ENCODE measurements at places on chromosomes 1 and 21.
A peak's percentile ranks its signal among the peaks of the same experiment; 100 is the strongest.

DNA sequence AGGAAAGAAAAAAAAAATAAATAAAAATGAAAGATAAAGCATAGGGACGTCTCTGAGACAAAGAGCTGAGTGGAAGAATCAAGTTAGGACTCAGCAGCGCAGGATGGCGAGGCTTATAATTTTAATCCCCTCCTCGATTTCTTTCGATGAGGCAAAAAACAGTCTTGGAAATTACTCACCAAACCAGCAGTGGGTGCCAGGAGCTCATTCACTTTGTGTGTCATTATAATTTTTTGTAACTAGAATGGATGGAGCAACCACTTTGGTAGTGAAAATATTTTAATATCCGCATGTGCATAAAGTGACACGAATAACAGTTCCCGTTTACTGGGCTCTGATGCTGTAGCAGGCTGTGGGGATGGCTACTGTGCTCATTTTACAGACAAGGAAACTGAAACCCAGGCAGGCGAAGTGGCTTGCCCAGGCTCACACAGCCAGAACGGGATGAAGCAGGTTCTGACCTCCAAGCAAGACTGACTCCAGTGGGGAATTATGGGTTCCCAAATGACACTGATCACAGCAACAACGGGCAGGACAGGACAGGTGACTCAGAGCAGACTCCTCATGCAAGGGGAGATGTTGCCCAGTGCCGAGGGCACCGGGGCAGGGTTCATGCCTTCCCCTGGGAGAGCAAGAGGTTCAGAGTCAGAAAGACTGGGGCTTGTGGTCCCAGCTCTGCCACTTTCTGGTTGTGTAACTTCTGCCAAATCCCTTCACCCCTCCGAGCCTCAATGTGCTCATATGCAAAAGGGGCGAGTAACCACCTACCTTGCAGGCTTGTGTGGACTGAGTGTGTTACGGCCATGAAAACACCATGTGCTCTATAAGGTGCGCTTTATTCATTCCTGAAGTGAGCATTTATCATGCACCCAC, 63.6 kb downstream of the RUNX3 start:
- no peak for DNase-seq

DNA sequence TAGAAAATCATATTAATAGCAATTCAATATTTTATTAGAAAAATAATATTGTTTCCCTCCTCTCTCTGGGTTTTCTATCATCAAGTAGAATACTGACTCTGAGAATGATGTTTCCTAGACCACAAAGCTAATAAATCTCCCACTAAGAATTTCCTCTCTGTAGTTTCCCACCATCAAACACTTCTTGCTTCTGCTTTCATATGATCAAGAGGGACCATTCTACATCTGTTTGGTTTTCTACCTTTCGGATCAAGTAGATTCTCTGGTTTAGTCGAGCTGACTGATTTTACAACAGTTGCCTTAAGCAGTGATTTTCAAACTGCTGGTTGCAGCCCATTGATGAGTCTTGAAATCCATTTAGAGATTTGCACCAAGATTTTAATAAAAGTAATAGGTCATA, 240.2 kb upstream of the PTBP2 start:
- DNase-seq, result no peak

DNA sequence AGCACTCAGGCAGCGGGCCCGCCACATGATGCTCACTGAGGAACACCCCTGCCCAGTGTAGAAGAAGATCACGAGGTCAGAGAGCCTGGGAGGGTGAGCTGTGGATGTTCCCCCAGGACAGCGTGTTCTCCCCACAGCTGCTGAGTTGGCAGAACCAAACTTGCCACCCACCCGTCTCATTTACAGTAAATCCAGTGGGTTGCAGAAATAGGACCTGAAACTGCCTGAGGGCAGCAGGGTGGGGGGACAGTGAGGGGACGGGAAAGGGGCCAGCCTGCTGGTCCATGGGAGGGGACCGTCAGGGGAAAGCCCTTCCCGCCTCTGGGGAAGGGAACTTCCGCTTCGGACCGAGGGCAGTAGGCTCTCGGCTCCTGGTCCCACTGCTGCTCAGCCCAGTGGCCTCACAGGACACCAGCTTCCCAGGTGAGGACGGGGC, at the start of gene C1QB:
Gene C1QB (plus strand): TSS at position 356 of the 436 bp plus-strand sequence. CDS start 6,227 bp downstream, outside the sequence.
- DNase-seq, result no peak

- no peak for DNase-seq
Observed at GRCh38 chr1:119656410-119656955, 8.4 kb upstream of the ZNF697 start.

GRCh38 chr21:39518055-39518846, 66.5 kb downstream of the SH3BGR start:
- DNase-seq, result peak; percentile 31

GRCh38 chr1:208047476-208047934, 136.6 kb upstream of the CD34 start:
- peak; percentile 61 for DNase-seq

GRCh38 chr1:27598902-27599528, 4.9 kb downstream of the AHDC1 start:
- DNase-seq, result peak; percentile 87

DNA sequence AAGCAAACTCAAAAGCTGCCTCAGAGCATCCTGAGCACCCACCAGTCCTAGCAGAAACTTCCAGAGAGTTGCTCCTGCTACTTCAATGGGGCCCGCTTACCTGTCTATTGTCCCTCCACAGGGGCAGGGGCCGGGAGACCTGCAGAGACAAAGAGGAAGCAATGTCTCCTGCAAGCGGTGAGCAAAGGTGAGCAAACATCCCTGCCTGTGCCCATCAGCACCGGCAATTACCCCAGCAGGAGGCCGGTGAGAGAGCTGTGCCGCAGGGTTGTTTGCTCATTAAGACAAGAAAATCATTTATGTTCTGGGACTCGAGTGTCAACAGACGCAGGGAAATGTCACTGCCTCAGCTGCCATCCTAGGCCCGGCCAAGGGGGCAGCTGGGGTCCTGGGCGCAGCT, 53.8 kb upstream of the TARDBP start:
- DNase-seq, result no peak

GRCh38 chr1:189212606-189213005, 1265.1 kb downstream of the BRINP3 start:
- no peak for DNase-seq

DNA sequence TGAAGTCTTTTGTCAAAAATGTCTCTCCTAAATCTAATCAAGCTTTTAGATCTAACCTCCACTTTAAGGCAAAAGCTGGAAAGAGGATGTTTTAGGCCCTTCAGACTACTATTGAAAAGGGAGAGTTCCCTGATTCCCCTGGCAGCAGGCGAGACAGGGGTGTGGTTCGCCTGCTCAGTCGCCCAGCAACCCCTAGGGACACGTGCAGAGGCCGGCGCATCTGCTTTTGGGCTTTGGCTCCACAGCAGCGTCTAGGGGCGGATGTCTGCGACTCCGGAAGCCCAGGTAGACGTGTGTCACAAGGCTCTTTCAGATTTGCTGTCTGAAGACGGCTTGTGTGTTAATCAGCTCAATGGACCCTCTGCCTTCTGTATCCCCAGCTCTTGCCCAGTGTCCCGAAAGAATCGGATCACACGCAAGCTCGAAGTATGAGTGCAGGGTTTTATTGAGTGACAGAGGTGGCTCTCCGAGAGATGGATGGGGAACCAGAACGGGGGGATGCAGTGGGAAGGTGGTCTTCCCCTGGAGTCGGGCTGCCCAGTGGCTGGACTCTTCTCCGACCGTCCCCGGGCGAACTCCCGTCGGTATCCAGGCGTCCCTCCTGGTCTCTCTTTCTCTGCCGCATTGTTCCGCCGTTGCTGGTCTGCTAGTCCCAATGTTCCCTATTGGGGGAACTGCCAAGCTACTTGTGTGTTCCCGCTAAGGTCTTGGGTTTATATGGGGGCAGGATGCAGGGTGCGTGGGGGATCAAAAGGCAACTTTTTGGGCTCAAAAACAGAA, 45.5 kb downstream of the OLFML2B start:
- DNase-seq, result no peak

DNA sequence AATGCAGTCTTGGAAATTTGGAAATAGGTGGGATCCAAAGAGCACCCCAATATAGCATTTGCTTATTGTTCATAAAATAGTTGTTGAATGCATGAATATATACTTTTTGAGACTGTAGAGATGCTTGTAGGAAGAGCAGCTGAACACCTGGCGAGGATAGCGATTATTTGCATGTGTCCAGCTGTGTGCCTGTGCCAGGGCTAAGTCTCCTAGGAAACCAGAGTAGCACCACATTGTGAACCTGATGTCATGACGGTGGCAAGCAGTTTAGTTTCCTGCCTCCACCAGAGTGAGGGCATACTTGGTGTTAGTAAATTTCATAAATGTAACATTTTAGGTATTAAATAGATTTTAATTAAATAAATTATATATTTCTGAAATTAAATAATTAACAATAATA, 37.3 kb upstream of the IRF2BP2 start:
- no peak for DNase-seq

DNA sequence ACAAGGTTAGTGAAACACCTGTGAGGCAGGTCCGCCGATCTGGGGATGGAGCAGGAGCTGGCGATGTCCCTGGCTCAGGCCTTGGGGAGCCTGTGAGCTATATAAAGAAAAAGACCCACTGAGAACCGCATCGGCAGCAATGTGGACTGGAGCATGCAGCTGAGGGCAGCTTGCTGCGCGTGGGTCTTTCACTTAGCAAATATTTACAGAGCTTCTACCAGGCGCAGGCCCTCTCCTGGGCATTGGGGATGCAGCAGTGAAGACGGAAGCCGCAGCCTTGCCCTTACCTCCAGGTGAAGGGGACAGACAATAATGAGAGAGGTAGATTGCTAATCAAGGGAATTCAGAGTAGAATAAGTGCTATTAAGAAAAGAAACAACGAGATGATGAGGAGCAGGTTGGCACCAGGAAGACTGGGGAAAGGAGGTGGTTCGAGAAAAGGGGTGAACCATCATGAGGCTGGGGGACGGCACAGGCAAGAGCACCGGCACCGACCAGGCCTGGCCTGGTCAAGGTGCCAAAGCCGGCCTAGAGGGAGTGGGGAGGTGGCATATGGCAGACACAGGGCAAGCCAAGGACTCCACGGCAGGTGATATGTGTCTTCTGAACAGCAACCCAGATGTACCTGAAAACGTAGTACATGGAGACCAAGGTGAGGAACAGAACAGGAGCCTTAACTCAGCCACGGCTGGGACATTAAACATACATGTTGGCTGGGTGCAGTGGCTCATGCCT, 60.7 kb upstream of the PAX7 start:
- DNase-seq, result no peak

DNA sequence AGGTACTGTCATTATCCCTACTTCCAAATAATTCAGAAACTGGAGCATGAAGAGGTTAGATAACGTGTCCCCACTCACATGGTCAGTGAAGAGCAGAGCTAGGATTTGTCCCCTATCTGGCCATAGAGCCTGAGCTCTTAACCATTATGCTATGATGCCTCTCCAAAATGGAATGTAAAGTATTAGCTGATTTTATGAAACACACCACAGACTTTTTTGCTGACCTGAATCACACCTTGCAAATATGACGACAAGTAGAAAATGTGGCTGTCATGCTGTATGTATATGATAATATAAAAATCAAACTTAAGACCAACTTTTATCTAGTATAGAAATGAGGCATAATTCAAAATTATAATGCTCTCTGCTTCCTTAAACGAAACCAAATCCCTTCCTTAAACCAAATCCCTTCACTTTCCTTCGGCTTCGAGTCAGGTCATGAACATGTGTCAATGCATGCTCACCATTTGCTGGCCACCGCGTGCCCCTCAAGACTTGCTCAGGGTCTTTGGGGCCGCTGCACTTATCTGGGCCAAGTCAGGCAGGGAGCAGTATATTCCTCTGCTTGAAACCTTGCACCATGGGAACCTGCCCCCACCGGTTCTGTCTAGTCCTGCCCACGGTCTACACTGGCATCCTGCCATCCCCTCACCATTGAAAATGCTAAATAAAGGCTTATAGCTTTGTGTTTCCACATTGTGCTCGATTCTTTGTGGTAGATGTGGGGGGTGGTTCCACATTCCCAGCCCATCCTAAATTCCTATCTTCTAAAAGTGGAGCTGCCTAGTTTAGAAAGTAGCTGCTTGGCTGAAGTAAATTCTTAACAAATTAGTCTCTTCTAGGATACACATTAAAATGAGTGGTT, 1.6 kb upstream of the TMCC2 start:
- no peak for DNase-seq

- no peak for DNase-seq
Observed at GRCh38 chr1:150917387-150917786, 8.8 kb upstream of the SETDB1 start.

GRCh38 chr21:27674041-27674615, 707.2 kb upstream of the ADAMTS5 start:
- DNase-seq, result peak; percentile 90

GRCh38 chr1:177209357-177209756, 38.6 kb downstream of the BRINP2 start:
- DNase-seq, result peak; percentile 99

DNA sequence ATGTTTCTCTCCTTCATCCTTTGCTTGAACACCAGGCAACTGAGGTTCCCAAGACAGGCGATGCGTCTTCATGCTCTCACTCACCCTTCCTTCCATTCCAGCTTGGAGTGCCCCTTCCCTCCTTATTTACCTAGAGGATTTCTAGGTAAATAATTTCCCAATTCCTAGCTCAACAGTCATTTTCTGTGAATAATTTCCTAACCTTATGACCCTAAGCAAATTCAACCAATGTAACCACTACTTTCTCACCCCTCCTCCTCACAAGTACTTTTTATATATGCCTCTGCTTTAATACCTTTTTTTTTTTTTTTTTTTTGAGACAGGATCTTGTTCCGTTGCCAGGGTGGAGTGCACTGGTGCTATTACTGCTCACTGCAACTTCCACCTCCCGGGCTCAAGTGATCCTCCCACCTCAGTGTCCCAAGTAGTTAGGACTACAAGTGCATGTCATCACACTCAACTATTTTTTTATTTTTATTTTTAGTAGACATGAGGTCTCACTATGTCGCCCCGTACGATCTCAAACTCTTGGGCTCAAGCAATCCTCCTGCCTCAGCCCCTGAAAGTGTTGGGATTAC, 86.7 kb downstream of the USP24 start:
- DNase-seq, result no peak

DNA sequence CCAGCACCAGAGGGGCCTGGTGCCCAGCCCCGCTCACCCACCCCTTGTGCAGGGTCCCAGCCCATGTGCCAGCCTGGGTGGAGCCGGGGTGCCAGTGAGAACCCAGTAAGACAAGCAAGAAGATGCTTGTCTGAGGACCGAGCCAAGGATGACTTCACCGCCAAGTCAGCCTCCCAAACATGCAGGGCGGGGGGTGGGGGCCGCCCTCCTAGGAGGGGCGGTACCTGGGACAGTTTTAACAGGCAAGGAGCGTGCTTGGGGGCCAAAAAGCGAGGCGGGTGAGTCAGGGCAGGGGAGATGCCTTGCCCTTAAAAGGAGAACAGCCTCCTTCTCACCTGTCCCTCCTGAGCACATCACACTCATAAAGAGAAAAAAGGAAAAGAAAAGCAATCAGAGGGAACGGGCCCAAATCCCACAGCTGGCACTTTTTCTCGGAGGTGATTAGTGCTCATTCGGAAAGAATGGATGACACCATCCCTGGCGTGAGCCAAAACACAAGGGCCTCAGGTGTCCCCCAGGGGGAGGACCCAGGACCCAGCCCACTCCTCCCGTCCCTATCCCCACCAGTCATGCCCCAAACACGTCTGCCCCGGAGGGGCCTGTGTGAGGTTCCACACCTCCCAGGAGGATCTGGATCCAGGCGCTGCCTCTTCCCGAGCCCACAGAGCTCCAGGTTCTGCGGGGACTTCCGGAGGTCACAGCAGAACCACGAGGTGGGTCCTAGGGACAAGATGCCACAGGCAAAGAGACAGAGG, 77.6 kb upstream of the IFFO2 start:
- DNase-seq, result no peak

GRCh38 chr1:42876009-42876408, 29.6 kb downstream of the ZNF691 start:
- DNase-seq, result no peak

Data from iris pigment epithelial cell (primary cell).